ENCODE measurements at places on chromosomes 6 and 20.

DNA sequence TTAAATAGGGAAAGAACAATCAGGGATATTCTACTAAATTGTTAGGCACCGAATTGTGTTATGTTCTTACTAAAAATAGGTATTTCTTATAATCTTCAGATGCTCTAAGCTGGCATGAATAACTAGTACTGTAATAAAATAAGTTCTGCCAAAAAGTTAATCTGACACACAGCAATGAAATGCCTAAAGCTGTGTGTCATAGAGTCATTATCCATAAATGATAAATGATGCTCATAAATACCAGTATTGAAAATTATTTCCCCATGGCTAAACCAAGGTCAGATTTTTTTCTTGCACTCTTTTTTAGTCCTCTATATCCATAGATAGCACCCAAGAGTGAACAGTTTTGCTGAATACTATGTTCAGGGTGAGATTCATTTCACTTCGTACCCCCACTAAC lies 11.7 kb upstream of the PRIM2 start:
- no peak for DNase-seq

GRCh38 chr20:24160563-24161281 lies 172.1 kb upstream of the GGTLC1 start:
- DNase-seq, result peak; percentile 79

GRCh38 chr6:43263314-43264178 lies 20.3 kb downstream of the TTBK1 start:
- DNase-seq, result peak; percentile 77

DNA sequence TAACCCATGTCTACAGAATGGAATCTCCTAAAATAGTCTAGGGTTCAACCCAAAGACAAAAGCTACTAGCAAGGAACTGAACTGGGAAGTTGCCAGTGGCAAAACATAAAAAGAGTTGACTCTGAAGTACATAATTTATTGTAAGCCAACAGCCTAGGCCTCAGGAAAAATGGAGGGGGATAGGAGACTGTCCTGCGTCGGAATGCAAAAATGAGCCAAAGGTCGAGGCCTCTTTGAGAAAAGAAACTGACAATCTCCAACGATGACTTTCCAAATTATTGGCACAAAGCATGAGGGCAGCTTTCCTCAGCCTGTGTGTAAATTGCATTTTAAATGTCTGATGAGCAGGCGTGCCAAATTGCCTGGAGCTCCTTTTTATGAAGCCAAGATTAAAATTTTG lies 2.1 kb downstream of the COL12A1 start:
- DNase-seq, result peak; percentile 56

GRCh38 chr6:7473805-7474719 lies 67.4 kb upstream of the DSP start:
- no peak for DNase-seq
